Activated CD4-positive, alpha-beta T cell treated with anti-CD3 and anti-CD28 coated beads, Interleukin-2, amount 50 U/mL, for 24 hours (primary cell): ENCODE measurements at places on chromosomes 13 and 19.
A peak's percentile ranks its signal among the peaks of the same experiment; 100 is the strongest.

GRCh38 chr19:48955308-48955958 lies 758 bp downstream of the BAX start:
- no peak for DNase-seq

DNA sequence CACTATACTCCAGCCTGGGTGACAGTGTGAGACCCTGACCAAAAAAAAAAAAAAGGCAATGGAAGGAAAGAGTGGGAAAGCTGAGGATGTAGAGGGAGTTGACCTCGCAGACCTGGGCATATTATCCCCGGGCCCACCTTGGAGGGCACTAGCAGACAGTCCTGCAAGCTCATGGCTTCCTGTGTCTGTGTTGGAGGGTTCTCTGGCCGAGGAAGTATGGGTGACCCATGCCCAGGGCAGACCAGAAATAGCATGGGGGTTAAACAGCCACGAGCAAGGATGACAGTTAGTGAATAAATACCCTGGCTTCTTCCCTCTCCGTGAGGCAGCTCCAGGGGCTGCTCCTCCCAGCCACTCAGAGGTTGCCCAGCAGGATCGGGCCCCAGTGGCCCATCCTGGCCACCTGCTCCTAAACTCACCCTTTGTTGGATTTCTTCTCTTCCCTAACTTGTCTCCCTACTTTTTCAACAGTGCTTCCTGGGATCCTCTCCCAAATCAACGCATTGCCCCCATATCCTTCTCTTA lies 485.8 kb downstream of the ZNF536 start:
- no peak for DNase-seq

DNA sequence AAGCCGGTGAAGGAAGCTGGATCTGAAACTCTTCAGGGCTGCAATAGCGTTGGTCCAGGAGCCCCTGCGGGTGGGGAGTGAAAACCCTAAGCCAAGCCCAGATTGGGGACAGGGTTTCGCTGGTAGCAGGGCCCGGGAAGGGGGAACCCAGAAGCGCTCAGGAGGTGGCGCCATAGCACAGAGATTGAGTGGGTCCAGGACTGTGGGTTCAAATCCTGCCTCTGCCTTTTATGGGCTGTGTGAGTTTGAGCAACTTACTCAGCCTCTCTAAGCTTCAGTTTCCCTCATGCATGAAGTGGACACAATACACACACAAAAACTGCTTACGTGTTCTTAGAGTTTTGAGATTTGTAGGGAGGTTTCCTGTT lies 8.3 kb upstream of the SYCN start:
- peak; percentile 35 for DNase-seq

DNA sequence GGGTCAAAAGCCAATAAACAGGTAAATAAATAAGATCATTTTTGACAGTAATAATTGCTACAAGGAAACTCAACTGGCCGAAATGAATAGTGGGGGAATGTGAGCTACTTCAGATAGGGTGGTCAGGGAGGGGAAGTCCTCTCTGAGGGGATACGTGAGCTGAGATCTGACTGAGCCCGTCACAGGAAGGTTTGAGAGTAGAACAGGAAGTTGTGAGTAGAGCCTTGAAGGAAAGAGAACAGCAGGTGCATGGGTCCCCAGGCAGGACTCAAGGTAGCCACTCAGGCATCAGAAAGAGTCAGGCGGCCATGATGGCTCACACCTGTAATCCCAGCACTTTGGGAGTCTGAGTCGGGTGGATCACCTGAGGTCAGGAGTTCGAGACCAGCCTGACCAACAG lies 6.3 kb downstream of the IRGQ start:
- DNase-seq = no peak

DNA sequence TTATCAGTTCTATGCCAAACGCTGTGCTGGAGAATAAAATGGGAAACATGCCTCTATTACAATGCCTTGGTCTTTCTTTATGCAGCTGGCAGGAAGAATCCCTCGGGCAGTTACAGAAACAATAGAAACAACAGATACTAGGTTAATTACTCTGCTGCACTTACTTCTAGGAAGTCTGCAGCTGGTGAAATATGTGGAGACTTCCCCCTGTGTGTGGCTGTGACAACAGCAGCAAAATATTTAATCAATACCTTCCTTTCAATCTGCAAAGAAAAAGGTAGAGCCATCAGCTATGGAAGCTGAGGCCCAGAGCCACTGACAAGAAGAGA lies 9.9 kb downstream of the STOML3 start:
- DNase-seq = no peak

GRCh38 chr13:41139296-41139966 lies 6.8 kb upstream of the KBTBD6 start:
- DNase-seq = no peak

- no peak for DNase-seq
Observed at GRCh38 chr19:37007587-37008220, 70.5 kb upstream of the ZNF420 start.

DNA sequence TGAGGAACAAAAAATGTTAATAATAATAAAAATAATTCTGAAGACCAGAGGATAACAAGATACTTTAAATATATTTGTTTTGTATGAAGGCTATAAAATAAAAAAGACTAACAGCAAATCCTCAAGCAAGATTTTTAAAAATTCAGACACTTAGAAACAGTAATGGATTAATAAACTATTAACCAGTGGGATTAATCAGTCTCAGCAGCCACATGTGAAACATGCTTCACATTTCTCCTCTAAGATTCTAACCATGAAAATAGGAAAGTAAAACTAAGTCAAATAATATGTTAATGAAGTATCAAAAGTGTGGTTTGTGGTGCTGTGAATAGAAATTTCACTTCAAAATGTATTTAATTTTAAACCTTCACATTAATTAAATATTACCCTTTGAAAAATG lies 57.4 kb downstream of the KCNRG start:
- DNase-seq = no peak

DNA sequence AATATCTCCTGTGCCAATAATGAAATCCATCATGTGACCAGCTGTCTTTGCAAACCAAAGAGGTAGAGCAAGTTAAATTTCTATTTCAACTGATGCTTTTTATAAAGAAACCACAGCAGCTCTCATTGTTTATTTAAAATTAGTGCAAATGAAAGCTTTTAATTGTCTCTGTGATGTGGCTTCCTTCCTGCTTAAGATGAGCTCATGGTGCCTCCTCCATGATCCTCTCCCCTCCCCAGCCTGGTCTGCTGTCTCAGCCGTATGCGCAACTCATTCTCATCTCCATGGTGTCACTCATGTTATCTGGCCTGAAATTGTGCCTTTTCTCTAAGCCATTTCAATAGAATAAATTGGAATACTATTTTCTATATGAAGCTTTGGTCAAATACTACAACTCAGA lies 270.6 kb downstream of the FGF14 start:
- no peak for DNase-seq

GRCh38 chr19:45251452-45252354 lies 632 bp downstream of the MARK4 start:
- no peak for DNase-seq

GRCh38 chr13:41284512-41285288 lies 21.3 kb upstream of the MTRF1 start:
- no peak for DNase-seq

GRCh38 chr13:99962242-99962641 lies 9.3 kb downstream of the ZIC5 start:
- DNase-seq = no peak

DNA sequence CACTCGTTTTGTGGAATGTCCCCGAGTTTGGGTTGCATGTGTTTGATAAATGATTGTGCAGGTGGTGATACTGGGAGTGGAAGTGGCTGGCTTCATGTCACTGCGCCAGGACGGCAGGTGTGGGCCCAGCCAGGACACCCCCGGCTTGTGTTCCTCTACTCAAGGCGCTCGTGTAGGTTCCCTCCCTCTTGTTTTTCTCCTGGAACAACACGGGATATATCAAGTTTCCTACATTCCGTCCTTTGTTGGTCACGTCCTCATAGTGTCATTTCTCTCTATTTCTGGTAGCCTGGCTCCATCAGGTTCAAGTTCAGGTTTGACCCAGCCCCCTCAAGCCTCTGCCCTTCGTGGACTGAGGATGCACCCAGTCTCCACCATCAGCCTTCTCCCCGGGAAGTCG lies 16.3 kb downstream of the IL17D start:
- no peak for DNase-seq

DNA sequence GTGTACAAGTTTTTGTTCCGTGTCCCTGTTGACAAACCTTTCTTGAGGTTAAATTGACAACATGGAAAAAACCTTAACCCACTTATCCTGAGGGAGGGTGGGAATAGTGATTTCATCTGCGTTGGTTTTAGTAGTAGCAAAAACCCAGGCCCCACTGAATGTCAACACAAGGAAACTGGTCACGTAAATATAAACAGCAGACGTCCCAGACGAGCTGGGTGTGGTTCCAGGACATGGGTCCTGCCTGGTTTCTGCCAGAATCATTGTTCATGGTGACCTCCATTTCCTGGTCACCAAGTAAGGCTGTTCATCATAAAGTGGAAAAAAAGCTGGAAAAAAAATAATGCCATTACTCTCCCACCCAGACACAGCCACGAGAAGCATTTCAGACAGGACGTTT lies 16.9 kb upstream of the F2RL3 start:
- no peak for DNase-seq

DNA sequence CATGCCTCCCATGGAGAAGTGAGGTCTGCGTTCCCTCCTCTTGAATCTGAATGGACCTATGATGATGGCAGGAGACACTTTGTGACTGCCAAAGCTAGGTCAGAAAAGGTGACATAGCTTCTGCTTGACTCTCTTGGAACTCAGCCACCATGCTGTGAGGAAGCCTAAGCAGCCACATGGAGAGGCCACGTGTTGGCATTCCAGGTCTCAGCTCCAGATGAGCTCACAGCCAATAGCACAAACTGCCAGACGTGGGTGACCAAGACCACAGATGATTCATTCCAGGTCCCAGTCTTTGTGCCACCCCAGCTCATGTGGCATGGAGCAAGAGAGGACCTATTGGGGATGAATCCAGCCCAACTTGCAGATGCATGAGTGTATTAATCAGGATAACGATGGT lies 8.7 kb upstream of the GGACT start:
- DNase-seq = no peak

GRCh38 chr13:110280985-110281688 lies 25.8 kb downstream of the COL4A1 start:
- DNase-seq = no peak

DNA sequence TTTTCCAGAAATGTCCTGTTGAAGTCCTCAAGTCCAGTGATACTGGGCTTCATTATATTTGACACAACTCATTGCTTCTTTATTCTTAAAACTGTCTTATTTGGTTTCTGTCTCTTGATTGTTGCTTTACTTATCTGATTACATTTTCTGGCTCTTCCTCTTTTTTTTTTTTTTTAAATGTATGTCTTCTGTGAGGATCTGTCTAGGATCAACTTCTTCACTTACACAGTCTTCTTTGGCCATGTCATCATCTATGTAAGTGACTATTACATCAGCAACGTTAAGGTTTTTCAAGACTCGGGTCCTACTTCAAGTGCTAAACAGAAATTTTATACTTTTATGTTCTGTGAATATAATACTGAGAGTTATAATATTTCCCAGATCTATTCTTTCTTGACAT lies 162.1 kb downstream of the PDS5B start:
- DNase-seq = no peak

GRCh38 chr19:4504891-4505569 lies 13.3 kb downstream of the PLIN4 start:
- no peak for DNase-seq

DNA sequence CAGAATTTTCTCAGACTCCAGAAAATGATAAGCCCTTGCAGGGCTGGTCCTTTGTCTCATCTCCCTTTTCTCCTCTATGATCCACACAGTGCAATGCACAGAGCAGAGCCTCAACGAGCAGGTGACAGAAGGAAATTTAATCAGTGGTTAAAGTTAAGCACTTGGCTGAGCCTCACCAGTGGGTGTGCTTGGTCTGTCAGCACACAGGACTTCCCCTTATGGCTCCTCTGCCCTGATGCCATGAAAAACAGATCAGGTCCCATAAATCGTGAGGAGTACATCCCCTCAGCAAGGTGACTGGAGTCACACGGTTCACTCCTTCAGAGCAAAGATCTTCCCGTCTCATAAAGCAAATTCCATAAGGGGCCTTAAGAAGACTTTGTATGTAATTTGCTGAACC lies 818.2 kb downstream of the UQCRFS1 start:
- no peak for DNase-seq

- DNase-seq = no peak
Observed at GRCh38 chr19:51256155-51256625, 5.3 kb downstream of the SIGLECL1 start.

GRCh38 chr13:52599037-52599847 lies 43.0 kb upstream of the HNRNPA1L2 start:
- DNase-seq = no peak

DNA sequence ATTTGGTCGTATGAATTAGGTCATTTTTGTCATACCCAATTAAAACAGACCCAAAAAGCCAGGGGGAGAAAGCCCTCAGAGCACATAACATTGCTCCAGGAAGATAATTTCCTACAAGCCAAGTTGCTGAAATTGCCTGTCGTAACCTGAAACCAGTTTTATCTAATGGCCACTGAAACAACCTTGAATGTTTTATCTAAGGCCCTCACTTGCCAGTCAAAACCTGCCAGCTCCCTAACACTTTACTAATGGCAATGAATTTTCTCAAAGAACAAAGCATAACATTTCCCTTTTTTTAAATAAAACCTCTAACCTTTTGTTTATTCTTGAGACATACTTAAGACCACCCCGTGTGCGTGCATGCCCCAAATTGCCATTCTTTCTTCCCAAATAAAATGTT lies 496.2 kb upstream of the KLHL1 start:
- no peak for DNase-seq

DNA sequence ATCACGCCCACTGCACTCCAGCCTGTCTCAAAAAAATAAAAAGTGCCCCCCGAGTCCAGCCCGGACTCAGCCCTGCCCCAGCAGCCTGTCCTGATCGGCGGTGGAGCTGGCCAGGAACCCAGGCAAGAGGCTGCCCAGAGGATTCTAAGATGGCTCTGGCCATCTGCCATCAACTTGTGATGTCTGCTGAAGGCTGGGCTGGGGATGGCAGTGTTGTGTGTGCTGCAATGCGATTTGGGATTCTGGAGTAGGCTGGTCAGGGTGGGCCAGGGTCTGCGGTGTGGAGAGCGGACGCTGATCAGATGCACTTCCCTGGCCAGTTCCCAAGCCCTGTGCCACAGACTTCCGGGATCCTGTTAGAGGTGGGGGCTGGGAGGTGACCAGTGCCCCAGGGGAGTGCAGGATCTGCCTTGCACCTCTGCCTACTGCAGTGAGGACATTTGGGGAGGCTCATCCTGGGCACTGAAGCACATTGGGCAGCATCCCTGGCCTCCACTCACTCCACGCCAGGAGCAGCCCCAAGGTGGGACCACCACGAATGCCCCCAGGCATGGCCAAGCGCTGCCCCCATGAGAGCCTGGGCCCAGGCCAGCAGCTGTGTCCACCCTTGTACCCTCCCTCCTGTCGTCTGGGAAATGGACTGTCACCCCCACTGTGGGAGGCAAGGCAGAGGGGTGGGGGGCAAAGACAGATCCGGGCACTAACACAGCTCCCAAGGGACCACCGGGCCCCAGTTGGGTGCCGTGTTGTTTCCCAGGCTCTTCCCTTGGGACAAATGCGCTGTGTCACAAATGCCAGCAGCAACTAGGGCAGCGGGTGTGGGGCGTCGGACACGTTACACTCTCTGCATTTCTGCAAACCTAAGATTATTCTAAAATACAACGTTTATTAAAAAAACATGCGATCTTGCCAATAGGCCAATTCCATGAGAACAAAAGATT lies 3.4 kb upstream of the TBXA2R start:
- no peak for DNase-seq
